ENCODE measurements at places on chromosomes 3 and 15. TPM values are rescaled to one million over a fixed set of nuclear protein-coding genes. Genes with fewer than 3 reads are reported as not detected.

- no peak for DNase-seq
- peaks cover 26% of the 10 kb centered on the region for H3K36me3 ChIP-seq
- peaks cover 4% of the 10 kb centered on the region for H3K4me1 ChIP-seq
- H3K27ac ChIP-seq = no peak overlapping the region
These were observed 32.7 kb downstream of the EDEM1 start for GRCh38 chr3:5220193-5220592.

- DNase-seq = peak; percentile 82
- no peak overlapping the region for H3K4me3 ChIP-seq
- H3K27ac ChIP-seq = no peak overlapping the region
These were observed 4.1 kb upstream of the CLPX start for GRCh38 chr15:65189102-65189740.

DNA sequence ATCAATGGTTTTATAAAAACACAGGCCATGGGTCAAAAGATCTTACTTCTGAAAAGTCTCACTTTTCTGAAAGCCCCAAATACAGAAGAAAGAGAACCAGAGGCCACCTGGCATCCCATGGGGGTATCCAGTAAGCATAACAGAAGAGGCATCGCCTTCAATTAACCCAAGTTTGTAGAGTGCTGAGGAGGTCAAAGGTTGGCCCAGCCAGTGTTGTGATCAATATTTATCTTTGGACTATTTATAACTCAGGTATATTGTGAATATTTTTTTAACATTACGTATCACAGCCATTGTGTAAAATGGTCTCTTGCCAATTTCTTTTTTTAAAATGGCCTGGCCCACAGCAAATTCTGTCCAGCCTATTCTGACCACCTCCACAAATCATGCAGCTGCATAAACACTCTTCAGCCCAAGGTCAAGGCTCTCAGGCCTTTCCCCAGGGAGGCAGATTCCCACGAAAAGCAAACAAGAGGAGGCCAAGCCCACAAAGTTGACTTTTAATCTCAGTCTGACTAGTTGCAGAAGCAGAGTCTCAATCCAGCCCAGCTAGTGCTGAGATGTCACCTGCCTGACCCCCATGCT, 26.2 kb upstream of the SPTBN5 start:
- peak; percentile 95 for DNase-seq
- H3K4me1 ChIP-seq = peaks cover 34% of the 10 kb centered on the region
- no peak overlapping the region for H3K4me3 ChIP-seq
- H3K27ac ChIP-seq = no peak overlapping the region
- no peaks in the 10 kb centered on the region for H3K27me3 ChIP-seq
- H3K36me3 ChIP-seq = peaks cover 14% of the 10 kb centered on the region

- DNase-seq = no peak
- no peaks in the 10 kb centered on the region for H3K4me1 ChIP-seq
- H3K27ac ChIP-seq = no peak overlapping the region
- no peaks in the 10 kb centered on the region for H3K36me3 ChIP-seq
These were observed 43.8 kb upstream of the CMTM8 start for GRCh38 chr3:32194653-32195052.

DNA sequence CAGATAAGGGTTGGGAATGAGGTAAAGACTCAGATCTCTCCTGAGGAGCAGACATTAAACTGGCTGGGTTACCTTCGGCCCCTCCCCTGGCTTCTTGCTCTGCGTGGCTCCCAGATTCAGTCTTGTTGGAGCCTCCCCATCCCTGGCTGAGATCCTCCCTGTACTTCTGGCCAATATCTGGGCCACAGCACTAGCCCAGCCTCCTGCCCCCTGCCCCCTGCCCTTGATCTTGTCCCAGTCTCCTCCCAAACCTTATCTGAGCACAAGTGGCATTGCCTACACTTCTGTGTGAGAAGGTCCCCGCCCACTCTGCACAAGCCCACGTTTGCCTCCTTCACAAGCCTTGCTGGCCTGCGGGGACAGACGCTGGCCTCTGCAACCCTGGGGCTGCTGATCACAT, 16.8 kb downstream of the PLA2G4F start:
- H3K27me3 ChIP-seq = peaks cover 28% of the 10 kb centered on the region
- no peak overlapping the region for H3K27ac ChIP-seq
- H3K4me1 ChIP-seq = no peaks in the 10 kb centered on the region
- no peak overlapping the region for H3K4me3 ChIP-seq
- peak; percentile 6 for DNase-seq

DNA sequence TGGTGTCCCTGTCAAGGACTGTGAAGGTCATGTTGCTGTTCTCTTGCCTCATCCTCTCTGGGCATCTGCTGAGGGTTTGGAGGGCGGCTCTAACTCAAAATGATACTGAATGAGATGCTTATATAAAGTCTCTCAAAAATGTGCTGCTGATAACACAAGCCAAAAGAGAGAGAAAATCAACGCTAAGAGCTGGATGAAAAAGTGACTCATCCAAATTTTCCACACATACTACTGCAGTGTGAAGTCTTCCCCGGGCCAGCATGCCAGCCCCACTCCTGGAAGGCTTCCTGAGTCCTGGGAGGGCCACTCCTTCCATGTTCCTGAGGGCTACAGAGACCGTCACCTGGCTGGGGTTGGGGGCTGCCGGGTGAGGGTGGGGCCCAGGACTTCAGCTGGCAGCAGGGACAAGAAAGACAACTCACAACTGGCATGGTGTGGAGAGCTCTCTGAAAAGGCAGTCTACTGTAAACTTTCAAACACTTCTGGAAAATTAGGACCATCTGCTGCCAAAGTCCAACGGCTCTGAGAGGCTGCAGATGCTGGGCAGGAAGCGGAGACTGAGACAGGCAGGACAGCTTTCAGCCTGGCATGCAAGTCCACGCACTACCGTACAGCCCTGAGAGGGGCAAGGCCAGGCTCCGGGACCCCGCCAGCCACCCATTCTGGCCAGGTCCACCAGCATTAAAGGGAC, 200.3 kb downstream of the ADAMTS17 start:
- no peaks in the 10 kb centered on the region for H3K36me3 ChIP-seq
- no peaks in the 10 kb centered on the region for H3K27me3 ChIP-seq
- H3K27ac ChIP-seq = no peak overlapping the region

- H3K4me3 ChIP-seq = no peak overlapping the region
- no peaks in the 10 kb centered on the region for H3K27me3 ChIP-seq
- H3K4me1 ChIP-seq = peaks cover 24% of the 10 kb centered on the region
- no peak for DNase-seq
- H3K36me3 ChIP-seq = no peaks in the 10 kb centered on the region
- H3K27ac ChIP-seq = no peak overlapping the region
These were observed 345.4 kb downstream of the ERC2 start for GRCh38 chr3:56122911-56123310.

DNA sequence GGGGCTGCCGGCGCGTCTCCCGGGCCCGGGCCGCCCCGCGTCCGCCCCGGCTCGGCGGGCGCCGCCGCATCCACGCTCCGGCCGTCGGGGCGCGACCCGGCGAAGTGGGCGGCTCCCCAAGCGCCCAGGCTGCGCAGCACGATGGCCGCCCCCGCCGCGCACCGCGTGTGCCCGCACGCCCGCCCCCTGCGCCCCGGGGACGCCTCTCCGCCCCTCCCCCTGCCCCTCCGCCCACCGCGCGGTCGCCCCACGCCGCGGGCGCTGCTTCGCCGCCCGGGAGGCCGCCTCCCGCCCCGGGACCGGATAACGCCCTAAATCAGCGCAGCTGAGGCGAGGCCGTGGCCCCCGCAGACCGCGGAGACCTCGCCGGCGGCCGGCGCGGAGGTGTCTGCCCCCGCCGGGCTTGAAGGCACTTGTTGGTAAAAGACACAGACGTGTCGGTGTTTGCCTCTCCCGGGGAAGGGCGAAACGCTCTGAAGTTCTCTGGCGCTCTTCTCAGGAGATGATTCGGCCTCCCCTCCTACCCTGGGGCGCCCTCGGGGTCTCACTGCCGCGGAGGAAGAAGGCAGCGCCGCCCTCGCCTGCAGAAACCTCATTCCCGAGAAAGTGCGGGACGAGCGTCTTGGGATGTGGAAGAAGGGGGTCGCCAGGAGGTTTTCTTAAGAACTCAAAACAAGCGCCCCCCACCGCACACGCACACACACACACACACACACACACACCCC, at the start of gene BNC1:
BNC1 (minus strand) TSS at position 106 of the 725 bp plus-strand sequence; CDS start at position 70, 36 bp downstream.
- DNase-seq = peak; percentile 85
- peaks cover 51% of the 10 kb centered on the region for H3K4me1 ChIP-seq
- H3K27ac ChIP-seq = peak within 1 kb of the TSS; percentile 86
- no peaks in the 10 kb centered on the region for H3K27me3 ChIP-seq

DNA sequence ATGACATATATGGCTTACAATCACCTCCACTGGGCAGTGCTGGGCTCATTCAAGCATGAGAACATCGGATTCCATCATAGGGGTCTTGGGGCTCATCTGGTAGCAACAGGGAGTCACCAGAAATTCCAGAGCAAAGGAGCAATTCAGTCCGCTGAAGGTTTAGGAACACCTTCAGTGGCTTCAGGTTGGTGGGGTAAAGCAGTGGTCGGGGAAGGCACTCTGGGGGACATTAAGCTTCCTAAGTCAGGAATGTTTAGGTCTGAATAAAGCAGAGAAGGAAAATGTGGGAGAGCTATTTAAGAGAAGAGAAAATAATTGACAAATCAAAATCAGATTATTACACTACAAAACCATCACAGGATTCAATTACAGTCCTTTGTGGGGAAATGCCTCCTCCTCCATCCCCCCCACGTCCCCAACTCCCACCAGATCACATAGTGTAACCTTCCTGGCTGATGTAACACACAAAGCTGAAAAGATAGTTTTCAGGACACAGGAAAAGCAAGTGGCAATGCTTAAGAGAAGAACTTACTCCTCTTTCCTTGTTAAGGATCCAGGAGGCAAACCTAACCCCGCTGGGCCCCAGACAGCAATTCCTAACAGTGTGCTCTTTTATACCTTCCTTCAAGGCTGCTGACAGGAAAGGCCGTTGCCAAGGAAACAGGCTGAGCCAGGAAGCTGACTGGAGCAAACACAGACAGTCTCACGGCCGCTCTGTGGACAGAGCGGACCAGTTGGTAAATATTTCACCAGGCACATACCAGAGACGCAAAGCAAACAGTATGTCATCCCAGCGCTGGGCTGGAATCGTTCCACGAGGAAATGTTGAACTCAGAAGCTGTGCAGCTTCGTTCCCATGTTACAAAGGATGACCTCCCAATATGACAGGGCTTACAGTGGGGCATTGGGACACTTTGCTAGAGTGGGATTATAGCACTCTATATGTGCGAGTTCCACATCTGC, 57.5 kb upstream of the LMCD1 start:
- H3K27ac ChIP-seq = peak overlapping the region; percentile 91
- no peaks in the 10 kb centered on the region for H3K27me3 ChIP-seq
- H3K4me1 ChIP-seq = peaks cover 46% of the 10 kb centered on the region
- peak; percentile 98 for DNase-seq
- no peaks in the 10 kb centered on the region for H3K36me3 ChIP-seq
- H3K4me3 ChIP-seq = no peak overlapping the region

DNA sequence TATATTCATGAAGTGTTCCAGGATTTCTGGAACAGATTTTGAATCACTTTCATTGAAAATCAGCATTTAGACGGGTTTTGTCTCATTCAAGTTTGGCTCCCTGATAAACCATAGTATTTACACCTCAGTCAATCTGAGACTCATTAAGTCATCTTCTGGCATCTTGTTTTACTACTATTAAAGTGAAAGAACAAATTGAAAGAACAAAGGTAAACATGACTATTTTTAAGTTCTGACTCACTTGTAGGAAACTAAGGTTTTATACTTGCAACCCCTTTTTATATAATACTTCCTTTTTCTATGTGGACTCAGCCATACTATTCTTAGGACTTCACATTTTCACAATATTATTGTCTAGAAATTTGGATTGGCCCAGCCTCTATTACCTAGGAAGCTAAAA, 854.4 kb downstream of the SQOR start:
- no peaks in the 10 kb centered on the region for H3K27me3 ChIP-seq
- no peaks in the 10 kb centered on the region for H3K36me3 ChIP-seq
- no peak overlapping the region for H3K4me3 ChIP-seq
- no peaks in the 10 kb centered on the region for H3K4me1 ChIP-seq
- no peak for DNase-seq
- H3K27ac ChIP-seq = no peak overlapping the region

PRSS50 gene
- not detected for total RNA-seq

CLEC3B gene
- total RNA-seq = 48.9 TPM

CCRL2 gene
- 0.88 TPM for total RNA-seq

PLA1A gene
- under 0.01 TPM for total RNA-seq

DNA sequence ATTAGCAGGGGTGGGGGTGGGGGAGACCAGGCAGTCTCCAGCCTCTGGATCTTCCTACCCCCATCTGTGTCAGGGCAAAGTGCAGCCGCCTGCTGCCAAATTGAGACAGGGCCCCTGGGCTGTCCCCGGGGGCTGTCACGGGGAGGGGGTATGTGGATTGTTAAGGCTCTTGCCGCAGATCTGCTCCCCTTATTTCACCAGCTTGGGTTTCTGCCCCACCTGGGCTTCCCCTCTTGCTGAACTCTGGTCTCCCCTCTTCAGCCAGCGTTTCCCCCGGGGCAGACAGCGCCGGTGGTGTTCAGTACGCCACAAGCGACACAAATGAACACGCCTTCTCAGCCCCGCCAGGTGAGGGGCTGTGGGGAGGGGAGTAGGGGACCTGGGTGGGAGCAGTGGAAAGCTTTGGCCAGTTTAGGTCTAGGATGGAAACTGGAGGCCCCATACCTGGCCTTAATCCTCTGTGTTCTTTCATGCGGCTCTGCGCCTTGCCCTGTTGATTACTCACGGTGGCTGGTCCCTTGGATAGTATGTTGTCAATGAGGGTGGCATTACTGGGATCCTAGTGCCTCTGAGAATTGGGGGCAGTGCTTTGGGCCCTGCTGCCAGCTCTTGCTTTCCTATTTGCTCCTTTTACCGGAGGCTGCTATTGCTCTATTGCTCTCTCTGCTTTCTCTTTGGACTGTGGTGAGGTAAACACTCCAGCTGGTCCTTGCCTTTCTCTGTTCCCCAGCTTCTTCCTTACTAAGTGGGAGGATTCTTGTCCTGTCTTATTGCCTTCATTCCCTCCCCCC, 1.7 kb downstream of the EIF4G1 start:
- peak; percentile 85 for DNase-seq
- H3K36me3 ChIP-seq = peaks cover 37% of the 10 kb centered on the region
- peaks cover 38% of the 10 kb centered on the region for H3K4me1 ChIP-seq
- peak overlapping the region; percentile 68 for H3K27ac ChIP-seq
- peak overlapping the region; percentile 97 for H3K4me3 ChIP-seq

- H3K36me3 ChIP-seq = no peaks in the 10 kb centered on the region
- H3K4me1 ChIP-seq = no peaks in the 10 kb centered on the region
- no peak overlapping the region for H3K4me3 ChIP-seq
These were observed 28.8 kb upstream of the CCDC50 start for GRCh38 chr3:191300422-191300821.

GRCh38 chr3:127089486-127090145, 103.3 kb upstream of the PRR23E start:
- no peak overlapping the region for H3K4me3 ChIP-seq
- no peaks in the 10 kb centered on the region for H3K4me1 ChIP-seq

C3orf22 gene
- not detected for total RNA-seq

SEMA4B gene
- total RNA-seq = 15.9 TPM

- no peak overlapping the region for H3K4me3 ChIP-seq
- H3K27ac ChIP-seq = no peak overlapping the region
- H3K36me3 ChIP-seq = no peaks in the 10 kb centered on the region
- H3K27me3 ChIP-seq = no peaks in the 10 kb centered on the region
- DNase-seq = no peak
These were observed 33.7 kb upstream of the SLC12A8 start for GRCh38 chr3:125246237-125246636.

SLC28A1 gene
- not detected for total RNA-seq

GRCh38 chr3:8777978-8778267, 8.5 kb upstream of the OXTR start:
- DNase-seq = no peak
- peaks cover 20% of the 10 kb centered on the region for H3K4me1 ChIP-seq
- no peak overlapping the region for H3K27ac ChIP-seq

IGSF11 gene
- total RNA-seq = under 0.01 TPM

- no peak overlapping the region for H3K27ac ChIP-seq
- H3K4me1 ChIP-seq = no peaks in the 10 kb centered on the region
- H3K36me3 ChIP-seq = no peaks in the 10 kb centered on the region
- no peaks in the 10 kb centered on the region for H3K27me3 ChIP-seq
These were observed 483.7 kb upstream of the SGO1 start for GRCh38 chr3:20669675-20670074.
